ENCODE measurements at places on chromosomes 5 and 9.
A peak's percentile ranks its signal among the peaks of the same experiment; 100 is the strongest.

DNA sequence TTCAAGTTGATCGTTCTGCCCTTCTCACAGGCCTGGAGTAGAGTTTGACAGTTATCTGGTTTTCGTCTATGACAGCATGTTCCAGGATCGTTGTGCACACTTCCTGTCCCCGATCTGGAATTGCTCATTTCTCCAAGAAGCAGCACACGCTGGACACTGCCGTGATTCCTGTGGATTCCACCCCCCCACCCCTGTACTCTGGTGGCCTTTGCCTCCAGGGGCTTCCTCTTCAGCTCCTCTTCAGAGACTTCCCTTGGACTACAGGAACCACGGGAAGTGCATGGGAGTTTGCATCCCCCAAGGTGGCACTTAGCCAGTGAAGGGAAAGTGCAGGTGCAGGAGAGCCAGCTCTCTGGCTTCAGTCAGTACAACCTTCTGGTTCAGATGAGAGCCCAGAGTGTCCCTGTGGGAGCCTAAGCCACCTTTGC, 160.7 kb downstream of the CACNA1B start:
- DNase-seq, result no peak

DNA sequence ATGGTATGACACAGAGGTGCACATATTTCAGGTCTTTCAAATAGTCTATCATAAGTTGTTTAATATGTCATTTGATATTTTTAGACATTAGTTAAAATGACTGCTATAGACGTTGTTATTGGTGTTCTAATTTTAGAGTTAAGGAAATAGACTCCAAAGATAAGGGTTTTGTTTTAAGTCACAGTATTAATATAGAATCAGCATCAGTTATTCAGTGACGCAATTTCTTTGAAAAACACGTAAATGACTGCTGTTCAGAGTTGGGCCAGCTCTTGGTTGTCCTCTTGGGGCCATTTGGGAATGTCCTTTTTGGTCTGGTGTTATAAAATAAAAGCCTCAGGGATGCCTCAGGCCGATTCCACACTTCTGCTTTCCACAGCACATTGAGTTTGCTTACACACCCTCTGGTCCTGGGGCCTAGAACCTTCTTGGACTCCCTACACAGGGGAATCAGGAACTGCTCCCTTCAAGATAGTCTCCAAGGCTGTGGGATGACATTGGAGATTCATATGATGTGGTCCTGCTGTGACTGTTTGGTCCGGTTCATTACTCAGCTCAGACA, 14.3 kb downstream of the OTULIN start:
- no peak for DNase-seq

DNA sequence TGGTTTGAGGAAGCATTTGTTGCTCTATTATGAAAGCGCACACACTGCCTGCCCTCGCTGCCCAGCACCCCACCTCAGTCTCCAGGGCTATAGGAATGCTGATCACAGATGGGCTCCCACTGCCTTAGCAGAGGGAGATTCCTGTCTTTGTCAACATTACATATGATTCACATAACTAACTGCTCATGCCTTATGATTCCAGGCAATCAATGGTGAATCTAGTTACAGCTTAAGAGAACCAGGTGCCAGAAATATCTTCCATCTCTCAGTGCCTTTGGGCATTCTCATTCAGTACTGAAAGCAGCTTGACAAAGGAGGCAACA, 458.9 kb upstream of the C9orf72 start:
- DNase-seq, result peak; percentile 5

GRCh38 chr5:53039855-53040254, 50.7 kb downstream of the ITGA2 start:
- DNase-seq, result no peak

DNA sequence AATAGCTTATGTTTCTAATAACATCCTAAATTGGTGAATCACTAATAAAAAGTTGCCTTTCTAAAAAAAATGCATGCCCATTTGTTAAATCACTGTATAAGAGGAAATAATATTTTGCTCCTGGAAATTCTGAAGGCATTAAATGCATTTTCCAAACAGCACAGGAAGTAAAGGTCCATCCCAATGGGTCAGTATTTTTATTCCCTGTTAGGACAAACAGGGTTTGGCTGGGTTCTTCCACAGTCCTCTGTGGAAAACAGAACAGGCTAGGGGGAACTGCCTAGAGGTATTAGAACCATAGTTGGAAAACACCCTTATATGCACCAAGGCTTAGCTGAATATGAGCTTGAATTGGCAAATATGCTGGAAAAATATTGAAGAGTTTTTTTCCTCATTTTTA, 85.2 kb downstream of the OXCT1 start:
- DNase-seq, result no peak

- DNase-seq, result peak; percentile 36
Measured at GRCh38 chr9:1871626-1872419, 143.3 kb upstream of the SMARCA2 start.

- peak; percentile 77 for DNase-seq
Measured at GRCh38 chr5:148740966-148741742, 85.3 kb upstream of the ADRB2 start.

- no peak for DNase-seq
Measured at GRCh38 chr5:1477341-1477740, 32.1 kb upstream of the SLC6A3 start.

- no peak for DNase-seq
Measured at GRCh38 chr9:19026375-19026774, 6.6 kb downstream of the SAXO1 start.
